ENCODE measurements at places on chromosomes 5 and 9.
A peak's percentile ranks its signal among the peaks of the same experiment; 100 is the strongest.

DNA sequence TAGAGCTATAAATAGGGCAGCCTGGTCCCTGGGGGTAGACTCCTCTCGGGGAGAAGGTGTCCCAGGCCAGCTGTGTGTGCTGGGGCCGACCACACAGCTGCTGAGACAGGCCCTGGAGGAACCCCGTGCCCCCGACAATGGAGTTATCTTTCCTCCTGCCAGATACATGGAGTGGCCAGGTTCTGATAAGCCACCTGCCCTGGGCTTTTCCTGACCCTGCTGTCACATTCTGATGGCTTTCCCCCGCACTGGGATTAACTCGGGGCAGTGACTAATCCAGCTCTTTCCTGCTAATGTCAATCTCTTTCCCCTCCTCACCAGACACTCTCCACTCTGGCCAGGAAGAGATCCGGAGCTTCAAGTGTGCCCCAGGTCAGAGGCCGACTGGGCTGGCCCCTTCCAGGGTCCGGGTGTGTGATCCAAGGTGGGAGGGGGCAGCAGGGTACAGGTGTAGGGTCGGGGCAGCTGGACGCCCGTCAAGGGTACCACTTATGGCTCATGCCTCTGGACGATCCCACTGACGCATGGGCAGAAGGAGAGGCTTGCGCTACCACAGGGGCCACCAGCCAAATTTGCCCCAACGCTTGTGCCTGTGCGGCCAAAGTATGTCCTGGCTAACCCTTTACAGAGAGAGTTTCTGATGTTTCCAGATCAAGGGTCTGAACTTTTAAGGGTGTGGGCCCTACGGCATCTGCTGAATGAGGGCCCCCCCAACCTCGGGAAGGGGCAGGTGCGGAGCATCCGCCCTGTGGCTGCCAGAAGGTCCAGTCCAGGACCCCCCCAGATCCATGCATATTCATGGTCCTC, 20.6 kb upstream of the COL5A1 start:
- no peak for DNase-seq

GRCh38 chr9:100577776-100578448, at the start of gene CAVIN4:
Gene CAVIN4, plus strand, starts transcription at chr9:100578079. Its CDS starts 65 bp downstream, at chr9:100578144.
- DNase-seq, result no peak

DNA sequence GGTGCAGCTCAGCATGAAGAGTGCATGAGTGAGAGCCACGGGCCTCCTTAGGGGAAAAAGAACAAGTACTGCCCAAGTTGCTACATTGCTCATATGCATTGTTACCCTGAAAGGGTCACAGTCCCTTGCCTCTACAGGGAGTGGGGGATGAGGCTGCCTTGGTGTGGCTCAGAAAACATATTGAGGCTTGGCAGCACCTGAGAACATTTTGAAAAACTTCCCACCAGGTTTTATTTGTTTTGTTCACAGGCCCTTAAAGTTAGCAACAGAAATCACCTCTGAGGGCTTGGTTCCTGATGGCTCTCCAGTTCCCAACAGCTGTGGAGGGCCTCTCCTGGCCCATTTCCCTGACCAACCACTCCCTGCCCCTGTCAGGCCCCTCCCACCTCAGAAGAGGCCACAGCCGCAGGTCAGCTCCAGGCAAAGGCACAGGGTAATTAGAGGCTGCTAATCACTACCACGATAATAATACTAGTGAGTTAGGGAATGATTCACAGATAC, 90.7 kb upstream of the ADRA1B start:
- DNase-seq, result no peak

DNA sequence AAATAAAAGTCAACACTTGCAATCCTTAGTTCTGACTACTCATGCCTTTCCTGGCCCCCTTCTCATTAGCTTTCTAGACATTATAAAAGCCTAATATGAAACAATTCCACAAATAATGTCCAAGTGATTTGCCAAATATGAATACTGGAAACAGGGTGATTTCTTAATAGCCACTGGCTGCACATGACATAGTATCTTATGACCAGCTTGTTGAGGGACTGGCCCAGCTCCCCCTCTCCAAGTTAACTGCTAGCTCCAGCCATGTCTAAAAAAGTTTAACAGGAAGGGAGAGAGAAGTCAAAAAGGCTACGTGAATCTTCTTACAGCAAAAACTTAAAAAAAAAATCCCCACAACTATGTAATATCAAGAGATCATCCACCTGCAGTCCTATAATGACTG, 1.5 kb downstream of the CERT1 start:
- DNase-seq, result peak; percentile 12

- no peak for DNase-seq
Measured at GRCh38 chr5:89313044-89313443, 430.1 kb upstream of the MEF2C start.

GRCh38 chr9:123642291-123643278, 286.6 kb downstream of the CRB2 start:
- peak; percentile 77 for DNase-seq

GRCh38 chr5:123142957-123143356, 53.9 kb downstream of the PRDM6 start:
- no peak for DNase-seq

GRCh38 chr5:316210-317085, 5.1 kb upstream of the AHRR start:
- DNase-seq, result no peak

DNA sequence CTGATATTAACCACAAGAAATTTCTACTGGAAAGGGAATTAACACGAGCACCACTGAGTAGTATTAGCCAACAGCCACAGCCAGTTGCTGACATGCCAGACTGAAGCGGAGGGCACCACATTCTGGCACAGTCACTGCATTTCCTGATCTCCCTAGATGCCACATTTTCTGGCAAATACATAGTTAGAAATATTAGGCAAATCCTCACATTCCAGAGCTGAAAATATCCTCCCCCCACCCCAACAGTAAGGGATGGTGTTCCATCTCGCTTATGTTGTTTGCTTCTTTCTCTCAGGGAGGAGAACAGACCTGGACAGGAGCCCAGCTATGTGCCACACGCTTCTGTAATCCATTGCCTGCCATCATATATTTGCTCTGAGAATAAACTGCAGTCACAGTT, 32.8 kb upstream of the MCTP1 start:
- peak; percentile 61 for DNase-seq

DNA sequence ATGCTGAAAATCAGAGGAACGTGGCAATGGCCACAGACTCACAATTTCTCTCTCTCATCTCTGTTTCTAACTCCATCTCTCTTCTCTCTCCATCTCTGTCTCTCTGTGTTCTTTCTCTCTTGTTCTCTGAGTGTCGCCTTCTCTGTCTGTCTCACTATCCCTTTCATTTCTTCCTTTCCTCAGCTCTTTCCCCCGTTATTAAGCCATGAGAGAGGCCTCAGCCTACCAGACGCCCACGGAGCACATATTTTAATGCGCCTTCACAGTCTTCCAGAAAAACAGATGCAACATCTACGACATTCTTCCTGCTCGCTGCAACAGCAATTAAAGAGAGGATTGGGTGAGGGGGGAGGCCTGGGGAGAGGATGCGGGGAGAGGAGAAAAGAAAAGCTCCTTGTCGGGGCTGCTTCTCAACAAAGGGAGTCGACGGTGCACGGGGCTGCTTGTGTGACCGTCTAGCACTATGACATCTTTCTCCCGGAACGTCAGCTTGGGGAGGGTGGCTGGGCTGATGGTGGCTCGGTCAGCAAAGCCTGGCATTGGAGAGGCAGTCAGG, 37.7 kb upstream of the NEURL1B start:
- DNase-seq, result peak; percentile 52

DNA sequence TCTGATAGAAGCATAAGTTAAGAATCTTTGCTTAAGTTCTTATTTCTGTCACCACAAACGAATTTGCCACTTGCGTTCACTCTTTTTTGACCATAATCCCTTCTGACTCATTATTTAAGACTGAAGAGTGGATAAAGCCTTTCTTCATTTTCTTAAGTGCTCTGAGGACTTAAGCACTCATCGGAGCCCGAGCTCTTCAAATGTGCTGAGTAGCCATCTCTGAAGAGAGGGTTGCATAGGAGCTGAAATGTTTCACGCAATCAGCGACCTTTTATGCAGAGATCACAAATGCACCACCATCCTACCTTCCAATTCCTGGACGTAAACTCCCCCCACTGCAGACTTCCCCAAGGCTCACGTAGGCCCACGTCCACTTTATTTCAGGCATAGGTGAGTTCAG, 699.2 kb downstream of the IRX1 start:
- DNase-seq, result no peak

- peak; percentile 52 for DNase-seq
Measured at GRCh38 chr5:59542851-59543820, 350.4 kb downstream of the PDE4D start.

DNA sequence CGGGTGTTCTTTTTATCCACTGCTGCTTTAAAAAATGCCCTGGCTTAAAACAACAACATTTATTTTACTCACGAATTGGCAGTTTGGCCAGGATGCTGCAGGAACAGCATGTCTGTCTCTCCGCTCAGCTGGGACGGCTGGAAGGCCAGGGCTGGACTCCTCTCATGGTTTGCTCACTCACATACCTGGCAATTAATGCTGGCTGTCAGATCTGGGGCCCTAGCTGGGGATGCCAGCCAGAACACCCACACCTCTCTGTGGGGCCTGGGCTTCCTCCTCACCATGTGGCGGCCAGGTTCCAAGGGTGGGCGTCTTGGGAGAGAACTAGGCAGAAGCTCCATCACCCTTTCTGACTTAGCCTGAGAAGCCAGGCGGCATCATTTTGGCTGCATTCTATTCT, 189.1 kb upstream of the IL12B start:
- peak; percentile 25 for DNase-seq

DNA sequence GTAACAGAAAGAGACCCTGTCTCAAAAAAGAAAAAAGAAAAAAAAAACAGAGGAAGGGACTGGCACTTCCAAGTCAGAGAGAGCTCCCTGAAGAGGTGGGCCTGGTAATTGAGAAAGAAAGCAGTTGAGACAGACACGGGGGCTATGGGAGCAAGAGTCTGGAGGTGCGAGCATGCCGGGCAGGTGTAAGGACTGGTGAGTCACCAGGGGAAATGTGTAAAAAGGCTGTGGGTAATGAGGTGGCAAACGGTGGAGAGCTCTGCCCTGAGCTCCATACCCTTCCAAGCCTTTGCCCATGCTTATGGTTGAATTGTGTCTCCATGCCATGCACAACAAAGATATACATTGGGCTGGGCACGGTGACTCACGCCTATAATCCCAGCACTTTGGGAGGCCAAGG, 18.0 kb upstream of the JADE2 start:
- no peak for DNase-seq

GRCh38 chr5:38996123-38996522, 78.1 kb downstream of the RICTOR start:
- no peak for DNase-seq

DNA sequence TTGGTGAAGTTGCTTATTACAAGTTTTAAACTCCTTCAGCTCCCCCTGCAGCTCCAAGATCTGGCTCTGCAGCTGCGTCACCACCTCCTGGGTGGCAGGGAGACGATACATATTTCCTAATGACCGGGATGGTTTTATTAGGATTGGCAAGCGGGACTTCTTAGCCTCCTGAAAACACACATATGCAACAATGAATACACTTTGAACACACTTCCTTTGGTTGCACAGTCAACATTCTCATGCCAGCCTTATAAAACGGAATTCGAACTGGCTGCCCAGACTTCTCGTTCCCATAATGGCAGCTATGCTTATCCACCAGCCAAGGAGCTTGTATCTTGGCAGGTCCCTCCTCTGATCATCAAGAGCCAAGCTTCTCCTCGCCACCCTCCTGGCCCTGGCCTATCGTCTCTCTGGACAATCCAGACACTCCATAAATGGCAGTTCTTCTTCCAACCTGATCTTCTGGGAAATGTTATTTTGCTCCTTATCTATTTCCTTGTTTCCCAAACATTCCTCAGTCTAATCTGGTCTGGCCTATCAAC, 131.9 kb downstream of the CDK5RAP2 start:
- DNase-seq, result no peak

- no peak for DNase-seq
Measured at GRCh38 chr5:25362799-25363198, 718.0 kb upstream of the CDH10 start.

DNA sequence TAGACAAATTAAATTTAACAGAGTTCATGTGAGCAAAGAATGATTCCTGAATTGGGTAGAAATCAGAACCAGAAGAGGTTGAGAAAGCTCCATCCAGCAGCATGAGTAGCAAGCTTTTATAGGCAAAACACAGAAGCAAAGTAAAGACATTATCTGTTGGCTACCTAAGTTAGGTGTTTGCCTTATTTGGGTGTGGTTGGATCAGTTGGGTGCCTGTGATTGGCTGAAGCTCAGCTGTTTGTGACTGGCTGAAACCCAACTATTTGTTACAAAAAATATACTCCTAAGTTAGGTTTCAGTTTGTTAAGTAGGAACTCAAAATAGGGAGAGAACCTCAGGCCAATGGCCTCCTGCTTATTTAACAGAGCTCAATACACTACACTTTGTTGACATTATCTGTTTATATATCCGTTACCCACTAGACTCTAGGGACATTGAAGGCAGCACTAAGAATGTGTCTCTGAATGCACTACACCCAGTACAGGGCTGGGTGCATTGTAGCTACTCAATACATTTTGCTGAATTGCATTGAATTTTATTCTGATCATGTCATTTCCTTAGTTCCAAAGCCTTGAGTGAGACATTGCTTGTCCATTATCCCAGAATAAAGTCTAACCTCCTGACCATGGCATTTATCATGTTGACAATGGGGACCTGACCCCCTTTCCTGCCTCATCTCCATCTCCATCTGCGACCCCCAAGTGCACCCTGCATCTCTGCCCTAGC, 98.7 kb downstream of the CCDC192 start:
- no peak for DNase-seq

GRCh38 chr5:18491349-18491748, 857.1 kb downstream of the TAF11L14 start:
- DNase-seq, result no peak

GRCh38 chr9:127366594-127366993, 30.4 kb upstream of the SLC2A8 start:
- peak; percentile 33 for DNase-seq

DNA sequence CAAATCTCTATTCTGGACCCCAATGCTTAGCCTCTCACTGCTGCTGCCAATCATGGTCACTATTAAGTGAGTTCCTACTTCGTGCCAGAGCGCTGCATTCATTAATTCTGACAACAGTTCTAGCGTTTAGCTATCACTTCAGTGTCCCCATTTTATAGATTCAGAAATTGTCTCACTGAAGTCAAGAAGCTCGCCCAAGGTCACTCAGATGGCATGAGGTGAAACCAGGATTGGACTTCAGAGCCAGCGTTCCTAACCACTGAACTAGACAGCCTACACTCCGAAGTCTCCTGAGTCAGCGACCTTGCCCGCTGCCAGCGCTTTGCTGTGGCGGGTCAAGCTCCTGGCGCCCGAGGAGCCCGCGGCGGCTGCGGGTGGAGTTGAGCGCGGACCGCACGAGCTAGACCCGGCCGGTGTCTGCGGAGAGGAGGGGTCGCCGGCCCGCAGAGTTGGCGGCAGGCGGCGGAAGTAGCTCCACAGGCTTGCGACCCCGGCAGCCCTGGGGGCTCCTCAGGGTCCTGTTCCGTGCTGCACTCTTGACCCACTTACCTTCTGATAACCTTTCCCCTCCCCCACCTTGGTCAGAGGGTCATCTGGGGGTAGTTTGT, 2.1 kb upstream of the GABRB2 start:
- no peak for DNase-seq

- peak; percentile 24 for DNase-seq
Measured at GRCh38 chr9:113543296-113543981, 79.9 kb downstream of the RGS3 start.

- DNase-seq, result no peak
Measured at GRCh38 chr5:3217114-3217513, 378.5 kb upstream of the IRX1 start.

Measured in Ammon's horn (tissue), 1 donor.